ENCODE measurements at places on chromosomes 7 and 10. TPM values are rescaled to one million over a fixed set of nuclear protein-coding genes. Genes with fewer than 3 reads are reported as not detected.

DNA sequence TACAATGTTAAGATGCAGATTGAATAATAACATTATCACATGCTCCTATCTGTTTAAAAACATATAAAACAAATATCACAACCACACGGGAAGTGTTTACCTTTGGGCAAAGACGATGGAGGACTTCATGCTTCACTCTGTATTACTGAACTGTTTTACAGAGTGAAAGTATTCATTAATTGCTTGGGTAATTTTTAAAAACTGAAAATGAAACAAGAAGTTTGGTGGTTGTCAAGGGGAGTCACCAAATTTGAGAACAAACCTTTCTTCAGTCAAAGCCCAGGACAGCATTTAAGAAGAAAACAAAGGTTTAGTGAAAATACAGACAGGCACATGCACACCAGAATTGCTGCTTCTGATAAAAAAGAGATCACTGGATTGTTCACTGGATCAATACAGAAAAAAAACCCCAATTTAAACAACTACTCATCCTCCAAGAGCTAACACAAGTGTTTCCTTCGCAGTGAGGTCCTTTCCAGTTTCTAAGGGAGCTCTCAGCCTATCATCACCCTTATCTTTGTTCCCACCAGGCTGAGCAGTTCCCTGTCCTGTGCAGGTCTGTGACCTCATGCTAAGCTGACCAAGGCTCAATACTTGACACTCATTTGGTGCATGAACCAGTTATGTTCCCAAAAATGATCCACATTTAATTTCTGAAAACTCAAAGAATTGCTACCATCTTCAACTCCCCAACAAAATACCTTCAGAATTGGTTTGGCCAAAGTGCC lies 8.8 kb downstream of the PARP12 start:
- DNase-seq, result no peak

- no peak for DNase-seq
Observed at GRCh38 chr10:17231788-17232187, 3.7 kb downstream of the VIM start.

DNA sequence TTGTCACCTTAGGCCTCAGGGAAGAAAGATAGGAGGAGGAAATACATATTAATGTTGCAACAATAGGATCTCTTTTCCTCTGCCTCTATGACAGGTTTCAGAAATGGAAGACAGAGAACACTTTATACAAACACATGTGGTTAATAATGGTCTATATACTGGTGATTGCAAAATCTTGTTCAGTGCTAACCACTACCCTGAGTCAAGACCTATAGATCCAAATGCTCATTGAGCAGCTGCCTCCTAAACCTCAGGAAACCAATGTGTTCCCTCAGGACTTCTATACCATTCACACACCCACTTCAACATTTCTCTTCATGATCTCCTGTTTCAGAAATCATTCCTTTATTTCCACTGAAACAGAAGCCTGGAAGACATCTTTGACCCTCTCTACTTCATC lies 32.5 kb upstream of the VWDE start:
- no peak for DNase-seq

GRCh38 chr7:29105752-29106668 lies 40.3 kb downstream of the CPVL start:
- DNase-seq, result no peak

DNA sequence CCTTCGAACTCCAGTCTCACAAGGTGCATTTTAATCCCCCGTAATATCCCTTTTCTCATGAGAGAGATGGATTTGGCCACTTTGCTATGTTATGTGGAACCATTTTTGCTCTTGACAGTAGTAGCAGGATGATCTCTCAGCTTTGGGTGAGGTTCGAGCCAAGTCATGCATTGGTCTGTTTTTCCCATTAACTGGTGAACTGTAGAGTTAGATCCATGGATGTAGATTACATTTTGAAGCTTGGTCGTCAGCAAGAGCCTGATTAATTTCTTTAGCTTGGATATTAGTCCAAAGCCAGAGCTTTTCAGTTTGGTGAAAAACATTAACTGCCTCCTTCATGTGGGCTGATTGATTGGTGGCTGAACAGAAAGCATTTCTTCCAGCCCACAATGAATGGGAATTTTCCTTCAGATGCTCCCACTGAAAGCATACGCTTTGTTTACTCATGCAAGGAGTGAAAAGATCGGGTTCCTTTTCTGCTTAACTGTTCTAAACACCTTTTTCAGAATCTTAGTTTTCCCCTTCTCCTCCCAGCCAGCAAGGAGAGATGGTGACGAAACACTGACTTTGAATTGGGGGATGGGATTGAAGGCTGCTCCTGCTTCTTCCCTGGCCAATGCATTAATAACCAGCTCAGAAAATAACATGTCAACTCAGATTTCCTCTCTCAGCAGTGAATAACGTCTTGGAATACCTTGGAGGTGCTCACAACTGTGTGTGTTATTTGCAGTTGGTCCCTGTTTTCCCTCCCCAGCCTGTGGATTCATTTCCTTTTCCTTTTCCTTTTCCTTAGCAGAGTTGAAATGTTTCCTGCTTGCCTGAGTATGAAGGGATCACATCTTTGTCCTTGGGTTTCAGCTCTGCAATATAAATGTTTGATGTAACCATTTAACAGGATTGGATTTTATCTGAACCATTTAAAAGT lies 351.8 kb upstream of the FZD8 start:
- no peak for DNase-seq

DNA sequence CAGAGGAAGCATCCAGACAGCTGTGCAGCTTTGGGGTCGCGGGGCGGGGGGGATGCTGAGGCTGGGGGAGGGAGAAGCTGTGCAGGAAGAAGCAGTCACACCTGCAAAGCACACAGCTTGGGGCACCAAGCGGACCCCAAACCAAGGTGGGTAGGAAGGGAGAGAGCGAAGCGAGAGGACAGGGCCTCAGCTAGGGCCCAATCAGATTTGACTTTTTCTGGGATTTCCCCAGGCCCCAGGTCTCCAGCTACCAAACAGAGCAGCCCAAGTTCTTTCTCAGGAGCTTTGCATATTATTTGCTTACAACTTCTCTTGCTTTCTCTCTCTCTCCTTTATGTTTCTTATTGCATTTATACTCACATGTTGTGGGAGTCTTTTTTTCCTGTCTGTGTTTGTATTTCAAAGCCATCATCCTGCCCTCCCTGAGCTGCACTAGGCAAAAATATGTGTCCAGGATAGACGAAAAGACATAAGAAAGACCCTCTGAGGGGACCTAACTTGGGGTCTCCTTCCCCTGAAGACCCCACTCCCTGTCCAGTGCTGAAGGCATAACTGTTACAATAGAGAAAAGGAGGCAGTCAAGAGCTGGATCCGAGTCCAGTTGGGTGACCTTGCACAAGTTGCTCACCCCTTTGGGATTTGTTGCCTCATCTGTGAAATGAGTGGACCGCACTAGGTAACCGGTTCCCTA lies 50.6 kb upstream of the SMNDC1 start:
- no peak for DNase-seq

GRCh38 chr10:110459600-110459999 lies 38.1 kb upstream of the DUSP5 start:
- no peak for DNase-seq

DNA sequence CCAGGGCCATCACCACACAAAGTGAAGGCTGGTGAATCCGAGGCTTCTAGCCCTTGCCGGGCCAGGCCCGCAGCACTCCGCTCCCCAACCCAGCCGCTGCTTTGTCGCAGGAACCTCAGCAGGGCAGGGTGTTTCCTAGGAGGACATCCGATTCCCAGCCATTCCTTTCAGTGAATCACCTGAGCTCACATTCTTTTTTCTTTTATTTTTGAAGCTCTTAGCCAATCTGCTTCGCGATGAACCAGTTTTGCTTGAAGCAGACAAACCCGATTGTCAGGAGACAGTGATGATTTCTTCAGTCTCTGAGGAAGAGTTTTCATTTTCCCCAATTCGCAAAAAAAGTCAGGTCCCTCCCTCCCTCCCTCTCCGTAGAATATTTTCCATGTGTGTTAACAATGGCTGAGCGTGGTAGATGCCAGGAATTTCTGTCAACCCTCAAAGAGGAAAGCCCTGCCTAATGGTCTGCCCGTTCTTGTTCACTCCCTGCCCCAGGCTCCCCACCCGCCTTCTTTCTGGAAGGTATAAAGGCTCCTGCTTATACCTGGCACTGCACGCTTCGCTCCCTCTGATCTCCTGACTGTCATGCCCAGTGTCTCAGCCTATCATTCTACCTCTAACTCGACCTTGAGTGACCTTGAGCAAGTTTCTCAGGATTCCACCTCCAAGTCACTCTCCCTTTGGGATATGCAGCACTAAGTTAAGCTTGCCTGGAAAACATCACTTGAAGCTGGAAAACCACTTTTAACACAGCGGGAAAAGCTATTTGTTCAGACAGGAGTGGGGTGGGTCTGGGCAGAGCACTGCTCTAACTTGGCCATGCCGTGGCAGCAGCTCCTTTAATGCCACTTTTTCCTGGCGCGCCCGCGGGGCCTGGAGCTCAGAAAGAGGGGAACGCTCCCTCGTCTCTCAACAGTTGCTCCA lies 35.1 kb downstream of the EGFR start:
- no peak for DNase-seq

DNA sequence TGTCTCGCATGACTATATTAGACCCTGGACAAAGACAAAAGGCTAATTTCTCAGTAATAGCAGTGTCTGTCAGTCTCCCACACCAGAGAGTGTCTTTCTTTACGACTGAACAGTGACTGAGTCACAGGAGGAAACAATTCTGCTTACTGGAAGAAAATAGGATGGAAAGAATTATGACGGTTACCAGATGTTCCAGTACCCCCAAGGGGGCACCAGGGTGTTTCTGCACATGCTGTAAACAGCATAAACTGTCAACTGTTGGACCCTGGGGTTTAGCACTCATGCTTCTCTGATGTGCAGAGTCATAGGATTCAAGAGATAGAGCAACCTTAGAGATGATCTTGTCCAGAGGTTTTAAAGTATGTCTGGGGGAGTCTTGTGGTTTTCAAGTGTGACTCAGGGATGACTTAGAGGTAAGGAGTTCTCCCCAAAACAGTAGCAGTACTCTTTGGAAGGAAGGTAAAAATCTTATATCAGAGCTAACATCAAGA lies 291.7 kb downstream of the THSD7A start:
- DNase-seq, result no peak

DNA sequence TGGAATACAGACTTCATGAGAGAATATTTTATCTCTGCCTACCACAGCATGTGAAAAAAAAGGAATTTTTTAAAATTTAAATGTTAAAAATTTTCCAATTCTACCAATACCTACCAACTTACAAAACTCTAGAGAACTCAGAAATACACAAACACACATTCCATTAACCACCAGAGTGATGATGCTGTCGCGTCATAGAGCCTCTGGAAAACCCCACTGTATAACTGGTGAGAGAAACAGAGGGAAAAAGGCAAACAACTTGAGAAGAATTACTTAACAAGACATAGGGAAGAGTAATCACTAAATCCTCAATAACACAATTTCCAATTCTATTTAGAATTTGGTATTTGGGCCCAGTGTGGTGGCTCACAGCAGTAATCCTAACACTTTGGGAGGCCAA lies 6.2 kb upstream of the SPOCK2 start:
- no peak for DNase-seq

DNA sequence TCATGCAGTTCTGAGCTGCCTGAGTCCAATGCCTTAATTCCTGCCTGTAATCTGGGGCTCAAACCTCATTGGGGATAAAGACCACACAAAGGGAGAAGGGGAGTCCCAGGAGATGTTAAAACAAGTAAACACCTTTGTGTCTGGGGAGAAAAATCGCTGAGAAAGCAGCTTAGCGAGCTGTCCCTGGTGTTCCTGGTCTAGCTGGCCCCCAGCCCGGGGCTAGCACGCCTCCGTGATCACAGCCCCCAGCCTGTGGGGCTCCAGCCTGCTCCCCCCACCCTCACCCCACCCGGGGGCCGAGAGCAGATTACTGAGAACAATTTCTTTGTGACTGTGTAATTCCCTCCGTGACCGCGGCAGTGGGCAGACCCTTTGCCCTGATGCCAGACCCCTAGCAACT lies 24.8 kb downstream of the DPCD start:
- no peak for DNase-seq

DNA sequence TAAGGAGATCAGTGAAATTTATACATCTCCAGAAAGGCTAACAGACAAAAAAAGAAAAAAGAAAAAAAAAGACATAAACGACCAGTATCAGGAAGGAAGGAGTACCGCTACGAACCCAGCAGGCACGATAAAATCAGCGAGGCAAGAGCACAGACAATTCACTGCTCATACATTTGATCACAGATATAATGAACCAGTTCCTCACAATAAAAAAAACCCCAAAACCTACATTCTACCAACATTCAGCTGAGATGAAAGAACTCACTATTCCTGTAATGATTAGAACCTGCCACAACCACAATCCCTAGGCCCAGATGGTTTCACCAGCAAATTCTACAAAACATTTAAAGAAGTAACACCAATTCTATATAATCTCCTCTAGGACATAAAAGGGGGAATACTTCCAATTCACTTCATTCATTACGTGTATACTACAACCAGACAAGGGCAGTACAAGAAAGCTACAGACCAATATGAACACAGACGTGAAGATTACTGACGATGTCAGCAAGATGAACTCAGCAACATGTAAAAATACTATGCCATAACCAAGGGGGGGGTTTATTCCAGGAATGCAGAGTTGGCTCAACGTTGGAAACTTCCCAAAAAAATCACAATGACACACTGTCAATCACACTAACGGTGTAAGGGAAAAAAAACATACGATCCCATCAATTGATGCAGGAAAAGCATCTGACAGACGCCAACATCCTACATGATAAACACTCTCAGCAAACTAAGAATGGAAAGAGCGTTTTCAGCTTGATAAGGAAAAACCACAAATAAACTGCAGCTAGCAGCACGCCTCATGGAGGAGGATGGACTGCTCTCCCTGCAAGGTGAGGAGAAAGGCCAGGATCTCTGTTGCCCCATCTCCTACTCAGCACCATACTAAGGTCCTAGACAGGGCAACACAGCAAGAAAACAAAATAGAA lies 256.2 kb downstream of the ELFN1 start:
- DNase-seq, result no peak

- DNase-seq, result no peak
Observed at GRCh38 chr7:129902788-129903422, 49.9 kb downstream of the UBE2H start.

- DNase-seq, result no peak
Observed at GRCh38 chr7:105015390-105015965, 1.5 kb downstream of the KMT2E start.

- DNase-seq, result no peak
Observed at GRCh38 chr10:15262036-15262713, 93.7 kb upstream of the NMT2 start.

GRCh38 chr7:88090240-88090639 lies 129.6 kb downstream of the SRI start:
- no peak for DNase-seq

- DNase-seq, result no peak
Observed at GRCh38 chr10:636016-636730, 53.3 kb downstream of the DIP2C start.

DNA sequence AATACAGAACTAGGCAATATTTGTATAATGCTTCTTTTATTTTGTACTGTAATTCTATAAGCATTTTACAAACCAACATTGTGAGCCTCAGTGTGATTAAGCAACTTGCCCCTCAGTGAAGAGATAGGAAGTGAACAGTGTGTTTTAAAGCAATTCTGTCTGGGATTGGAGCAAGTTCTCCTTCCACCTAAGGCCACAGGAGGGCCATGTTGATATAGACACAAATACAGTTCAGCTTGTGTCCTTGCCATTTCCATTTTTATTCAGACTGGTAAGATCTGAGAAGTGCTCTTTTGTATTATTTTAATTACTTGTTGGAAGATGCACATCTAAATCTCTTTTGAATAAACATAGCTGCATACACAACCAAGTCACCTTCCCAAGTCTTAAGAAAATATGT lies 416.3 kb upstream of the COBL start:
- DNase-seq, result no peak

- DNase-seq, result no peak
Observed at GRCh38 chr10:125037145-125037877, 95.4 kb downstream of the ZRANB1 start.

Gene CDNF
- 0.86 TPM for polyA plus RNA-seq

Gene GRK5
- polyA plus RNA-seq, result 27.0 TPM

Gene CTAGE4
- polyA plus RNA-seq, result 0.27 TPM

Gene MRC1
- 32.7 TPM for polyA plus RNA-seq

Gene NPY
- polyA plus RNA-seq, result 36.9 TPM
